Vagina (tissue), 2 donors: ENCODE measurements at places on chromosomes 13 and 19.

- no peak for DNase-seq
These were observed 918.6 kb downstream of the UQCRFS1 start for GRCh38 chr19:28294395-28294794.

- no peak for DNase-seq
These were observed 5.7 kb upstream of the RPS15 start for GRCh38 chr19:1432507-1432887.

- DNase-seq: no peak
These were observed 1.3 kb downstream of the MAN2B1 start for GRCh38 chr19:12665281-12665573.

- DNase-seq: no peak
These were observed 332.8 kb upstream of the MIR17HG start for GRCh38 chr13:91014696-91015095.

DNA sequence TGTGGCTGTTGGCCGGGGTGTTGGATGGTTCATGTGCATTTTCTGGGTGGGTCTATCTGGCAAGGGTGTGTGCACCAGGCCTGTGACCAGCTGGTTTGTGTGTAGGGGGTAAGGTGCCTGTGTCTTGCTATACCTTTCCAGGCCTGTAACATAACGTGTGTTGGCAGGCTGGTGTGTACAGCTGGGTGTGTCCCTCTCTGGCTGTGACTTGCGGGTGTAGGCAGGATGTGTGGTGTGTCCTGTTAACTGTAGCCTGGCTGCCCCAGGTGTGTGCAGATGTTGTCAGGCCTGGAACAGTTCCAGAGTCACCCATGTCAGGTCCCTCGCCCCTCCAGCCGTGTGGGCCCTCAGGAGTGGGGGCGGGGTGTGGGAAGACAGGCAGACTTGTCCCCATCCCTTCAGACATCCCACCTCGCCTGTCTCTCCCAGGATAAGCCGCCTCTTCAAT is 9.8 kb downstream of the KCTD15 start:
- no peak for DNase-seq

DNA sequence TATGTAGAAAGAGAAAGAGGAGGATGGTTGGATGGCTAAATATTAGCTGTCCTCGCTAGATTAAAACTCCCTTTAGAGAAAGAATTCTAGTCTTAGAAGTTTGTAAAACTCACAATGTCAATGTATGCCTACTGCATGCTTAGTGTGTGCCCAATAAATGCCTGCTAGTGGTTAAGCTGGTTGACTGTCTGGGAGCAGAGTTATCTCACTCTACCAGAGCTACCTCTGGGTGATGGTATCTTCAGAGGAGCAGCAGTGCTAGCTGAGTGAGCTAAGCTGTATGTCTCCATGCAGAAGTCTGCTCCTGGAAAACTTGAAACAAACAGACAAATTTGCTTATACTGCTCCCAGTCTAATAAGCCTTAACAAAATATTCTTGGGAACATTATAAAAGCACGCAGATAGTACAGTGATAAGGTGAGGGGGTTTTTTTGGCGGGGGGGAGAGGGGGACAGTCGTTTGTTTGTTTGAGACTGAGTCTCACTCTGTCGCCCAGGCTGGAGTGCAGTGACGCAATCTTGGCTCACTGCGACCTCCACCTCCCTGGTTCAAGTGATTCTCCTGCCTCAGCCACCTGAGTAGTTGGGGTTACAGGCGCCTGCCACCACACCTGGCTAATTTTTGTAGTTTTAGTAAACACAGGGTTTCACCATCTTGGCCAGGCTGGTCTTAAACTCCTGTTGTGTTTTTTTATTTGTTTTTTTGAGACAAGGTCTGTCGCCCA is 202.8 kb upstream of the TSC22D1 start:
- DNase-seq: no peak

GRCh38 chr13:113337556-113337955 is 26.4 kb downstream of the GRTP1 start:
- DNase-seq: no peak

DNA sequence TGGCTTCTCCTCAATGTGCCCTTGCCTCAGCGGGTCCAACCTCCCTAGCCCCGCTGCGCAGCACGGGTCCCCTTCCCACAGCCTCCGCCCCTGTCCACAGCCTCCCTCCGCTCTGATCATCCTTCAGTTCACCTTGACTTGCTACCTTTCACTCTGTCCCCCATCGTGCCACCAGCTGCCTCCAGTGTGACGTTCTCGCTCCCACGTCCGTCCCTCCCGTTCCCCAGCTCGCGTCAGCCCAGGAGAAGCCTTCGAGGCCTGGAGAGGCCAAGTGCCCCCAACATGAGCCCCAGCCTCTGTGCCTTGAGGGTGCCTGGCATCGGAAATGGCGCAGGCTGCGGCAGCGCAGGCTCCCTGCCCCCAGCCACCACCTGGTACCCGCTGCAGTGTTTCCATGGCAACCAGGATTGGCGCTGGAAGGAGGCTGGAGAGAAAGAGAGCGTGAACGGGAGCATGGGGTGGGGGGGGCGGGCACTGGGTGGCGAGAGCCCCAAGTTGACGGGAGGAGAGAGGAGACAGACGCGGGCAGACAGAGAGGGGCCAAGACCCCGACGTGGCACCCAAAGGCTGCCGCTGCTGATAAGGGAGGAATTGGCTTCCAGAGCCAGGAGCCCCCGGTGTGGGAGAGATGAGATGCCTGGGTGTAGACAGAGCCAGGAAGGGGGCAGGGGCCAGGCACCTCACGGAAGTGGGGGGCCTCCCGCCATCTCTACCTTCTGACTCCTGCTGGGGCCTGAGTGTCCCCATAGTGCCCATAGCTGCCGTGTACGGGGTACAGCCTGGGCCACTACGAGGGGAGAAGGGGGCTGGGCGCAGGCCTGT is 844 bp upstream of the ASPDH start:
- DNase-seq: no peak

DNA sequence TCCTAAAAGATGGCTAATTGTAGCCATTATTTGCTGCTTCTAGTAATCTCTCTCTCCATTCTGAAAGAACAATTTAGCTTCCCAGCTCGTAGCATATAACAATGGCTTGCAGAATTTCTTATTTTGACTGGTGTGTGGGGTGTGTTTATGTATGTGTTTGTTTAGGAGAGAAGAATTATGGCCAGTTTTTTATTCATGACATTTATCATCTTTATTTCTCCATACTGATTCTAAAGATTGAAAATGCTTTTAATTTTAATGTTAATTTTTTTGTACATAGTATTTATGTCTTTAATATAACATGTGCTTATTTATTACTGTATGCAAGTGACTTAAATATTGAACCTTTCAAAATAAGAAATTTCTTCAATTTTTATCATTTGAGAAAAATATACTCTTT is 115.8 kb upstream of the TMTC4 start:
- no peak for DNase-seq

GRCh38 chr19:18307271-18307681 is 15.6 kb downstream of the LSM4 start:
- DNase-seq: no peak

GRCh38 chr13:85142351-85142927 is 656.8 kb downstream of the SLITRK6 start:
- DNase-seq: no peak

- no peak for DNase-seq
These were observed 672.4 kb upstream of the MIR17HG start for GRCh38 chr13:90675129-90675528.

DNA sequence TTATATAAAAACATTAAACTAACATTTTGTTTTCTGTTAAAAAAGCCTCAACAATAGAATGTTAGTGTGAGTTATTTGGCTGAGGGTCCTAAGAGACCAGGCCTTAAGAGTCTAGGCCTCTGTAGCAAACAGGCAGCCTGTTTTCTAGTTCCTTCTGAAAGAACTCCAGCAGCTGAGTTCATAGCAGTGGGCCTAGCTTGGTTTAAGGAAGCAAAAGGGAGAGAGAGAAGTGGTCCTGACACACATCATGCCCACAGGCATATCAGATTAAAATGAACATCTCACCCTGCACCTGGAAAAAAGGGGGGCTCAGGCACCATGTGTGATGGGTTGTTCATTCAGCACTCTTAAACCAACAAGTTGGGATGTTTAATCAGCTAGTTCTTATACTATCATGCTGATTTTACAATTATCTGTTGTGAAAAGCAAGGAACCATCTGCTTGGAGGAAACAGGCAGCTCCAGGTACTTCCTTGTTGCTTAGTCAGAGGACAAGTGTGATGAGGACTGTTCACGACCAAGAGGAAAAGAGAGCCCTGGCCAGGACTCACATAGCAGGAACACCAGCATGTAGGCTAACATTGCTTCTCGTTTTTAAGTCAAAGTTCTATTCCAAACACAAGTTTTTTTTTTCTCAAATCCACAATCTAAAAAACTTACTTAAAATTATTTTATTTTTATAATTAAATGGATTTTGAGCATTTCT is 81.3 kb upstream of the FRY start:
- no peak for DNase-seq

DNA sequence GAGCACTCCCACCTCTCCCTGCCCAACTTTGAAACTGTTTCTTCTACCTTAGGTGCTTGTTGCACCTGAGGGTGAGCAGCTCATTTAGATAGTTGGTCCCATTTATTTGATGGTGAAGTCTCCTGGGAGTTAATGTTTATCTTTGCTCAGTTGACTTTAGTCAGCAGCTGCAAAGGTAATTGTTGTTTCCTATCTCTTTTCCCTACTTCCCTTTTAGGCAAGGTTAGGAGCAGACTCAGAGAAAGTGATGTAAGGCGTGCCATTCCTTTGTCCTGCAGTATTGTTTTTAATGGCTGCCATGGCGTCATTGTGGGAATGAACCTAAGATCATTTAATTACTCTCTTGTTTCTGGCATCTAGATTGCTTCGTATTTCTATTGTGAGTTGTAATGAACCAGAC is 11.6 kb downstream of the AKAP11 start:
- no peak for DNase-seq

DNA sequence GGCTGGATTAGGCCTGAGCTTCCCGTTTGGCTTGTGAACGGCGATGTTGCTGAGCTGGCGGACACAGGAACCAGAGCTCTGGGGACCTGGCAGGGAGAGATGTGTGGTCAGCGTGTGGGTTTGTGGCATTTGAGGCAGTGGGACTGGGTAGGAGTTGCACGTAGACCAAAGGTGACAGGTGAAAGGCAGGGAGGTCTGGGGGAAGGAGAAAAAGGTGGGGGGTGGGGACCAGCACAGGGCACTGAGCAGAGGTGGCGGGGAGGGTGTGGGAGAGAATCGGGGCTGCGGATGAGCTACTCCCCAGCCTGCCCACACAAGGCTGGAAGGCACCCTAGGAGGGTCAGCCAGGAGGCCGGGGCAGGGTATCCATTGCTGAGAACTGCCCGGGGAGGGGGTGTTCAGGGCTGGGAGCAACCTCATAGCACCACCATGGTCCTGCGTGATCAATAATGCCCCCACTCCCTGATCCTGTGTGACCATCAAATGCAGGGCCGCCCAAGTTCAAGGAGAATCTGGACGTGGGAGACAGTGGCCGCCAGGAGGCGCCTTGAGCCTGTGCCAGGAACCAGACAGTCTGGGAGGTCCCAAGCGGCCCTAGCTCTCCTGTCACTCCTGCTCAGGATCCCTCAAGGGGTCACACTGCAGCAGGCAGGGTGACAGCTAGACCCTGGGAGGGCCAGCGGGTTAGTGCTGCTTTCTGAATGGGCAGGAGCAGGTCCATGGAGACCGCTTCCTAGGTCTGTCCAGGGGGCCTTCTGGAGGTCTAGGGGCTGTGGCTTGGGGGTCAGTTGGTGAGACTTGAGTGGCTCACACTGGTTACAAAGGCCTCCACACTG is 12.8 kb upstream of the SELENOW start:
- DNase-seq: no peak

DNA sequence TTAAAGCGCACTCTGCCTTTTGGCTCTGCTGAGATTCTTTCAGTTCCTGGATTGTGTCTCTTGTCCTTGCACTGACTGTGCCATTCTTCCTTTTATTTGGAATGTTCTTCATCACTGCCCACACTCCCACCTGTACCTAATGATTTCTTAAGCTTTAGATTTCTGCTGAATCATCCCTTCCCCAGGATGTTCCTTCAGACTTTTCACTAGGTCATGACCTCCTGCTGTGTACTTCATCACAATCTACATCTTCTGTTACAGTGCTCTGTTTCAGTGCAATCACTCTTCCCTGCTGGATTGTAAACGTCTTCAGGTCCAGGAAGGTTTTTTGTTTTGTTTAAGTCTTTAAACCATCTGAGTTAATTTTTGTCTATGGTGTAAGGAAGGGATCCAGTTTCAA is 281.0 kb downstream of the ATP8A2 start:
- no peak for DNase-seq

DNA sequence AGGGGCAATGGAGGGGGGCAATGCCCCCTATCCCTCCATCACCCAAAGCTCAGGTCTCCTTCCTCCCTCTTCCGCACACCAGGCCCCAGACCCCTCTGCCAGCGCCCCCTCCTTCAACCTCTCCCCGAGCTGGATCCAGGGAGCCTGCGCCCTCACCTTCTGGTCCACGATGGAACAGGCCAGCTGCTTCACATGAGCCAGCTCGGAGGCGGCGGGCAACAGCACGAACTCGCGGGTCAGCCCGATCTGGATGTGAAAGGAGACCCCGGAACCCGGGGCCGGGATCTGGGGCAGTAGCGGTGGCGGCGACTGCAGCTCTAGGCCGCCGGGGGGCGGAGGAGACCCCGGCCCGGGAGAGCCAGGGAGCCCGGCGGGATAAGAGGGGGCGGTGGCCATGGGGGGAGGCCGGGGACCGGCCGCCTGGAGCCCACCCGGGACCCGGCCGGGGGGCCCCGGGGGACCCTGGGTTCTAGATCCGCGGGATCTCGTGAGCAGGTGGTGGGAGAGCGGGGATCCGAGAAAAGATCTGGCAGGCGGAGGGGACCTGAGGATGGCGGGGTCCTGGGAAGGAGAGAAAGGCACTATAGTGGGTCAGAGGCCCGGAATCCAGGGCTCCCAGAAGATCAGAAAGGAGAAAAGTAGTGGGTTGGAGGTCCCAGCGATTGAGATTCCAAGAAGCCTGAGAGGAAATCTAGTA is 791 bp downstream of the PRKD2 start:
- no peak for DNase-seq

DNA sequence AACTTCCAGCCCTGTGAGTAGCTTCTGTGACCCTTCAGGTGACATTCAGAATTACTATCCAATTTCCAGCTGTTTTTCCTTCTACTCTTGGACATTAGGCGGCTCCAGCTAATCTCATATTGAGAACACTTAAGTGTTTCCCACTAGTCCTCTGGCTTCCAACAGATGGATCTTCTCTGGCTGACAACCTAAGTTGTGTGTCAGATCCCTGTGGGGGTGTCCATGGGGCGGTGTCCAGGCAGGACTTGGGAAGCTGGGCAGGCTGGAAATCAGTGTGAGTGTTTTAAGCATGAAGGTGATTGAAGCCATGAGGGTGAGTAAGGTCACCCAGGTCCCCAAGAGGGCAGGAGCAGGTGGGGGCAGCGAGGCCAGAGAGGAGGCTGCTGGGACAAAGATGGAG is 10.1 kb downstream of the CNOT3 start:
- no peak for DNase-seq

DNA sequence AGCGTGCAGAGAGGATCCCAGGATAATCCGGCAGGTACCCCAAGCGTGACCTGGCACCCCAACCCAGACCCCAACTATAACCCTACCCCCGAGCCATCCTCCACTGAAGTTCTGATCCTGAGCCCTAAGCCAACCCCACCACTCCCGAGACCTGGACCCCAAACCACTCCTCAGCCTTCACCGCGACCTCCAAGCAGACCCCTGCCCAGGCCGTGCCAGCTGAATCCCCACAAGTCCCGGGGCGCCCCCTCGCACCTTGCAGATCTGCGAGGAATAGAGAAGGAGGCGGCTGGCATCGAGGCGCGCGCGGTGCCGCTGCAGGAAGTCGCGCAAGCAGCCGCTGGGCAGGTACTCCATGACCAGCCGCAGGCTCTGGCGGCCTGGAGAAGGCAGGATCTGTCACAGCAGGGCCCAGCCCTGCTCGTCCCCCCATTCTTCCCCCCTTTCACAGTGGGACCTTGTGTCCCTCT is 10.1 kb upstream of the INSL3 start:
- no peak for DNase-seq
